ENCODE measurements at places on chromosomes 13 and 19. TPM values are rescaled to one million over a fixed set of nuclear protein-coding genes. Genes with fewer than 3 reads are reported as not detected.

FUT3 gene
- not detected for total RNA-seq

IGFL1 gene
- total RNA-seq: not detected

KCTD15 gene
- 120 TPM for total RNA-seq

ZNF606 gene
- 65.1 TPM for total RNA-seq

ERICH4 gene
- total RNA-seq: not detected

GPALPP1 gene
- 59.5 TPM for total RNA-seq

USE1 gene
- total RNA-seq: 19.4 TPM

CEACAM6 gene
- not detected for total RNA-seq

ADGRE3 gene
- total RNA-seq: not detected

ERCC2 gene
- total RNA-seq: 24.1 TPM

NDUFA11 gene
- total RNA-seq: 93.3 TPM

CGB1 gene
- not detected for total RNA-seq

ZNF208 gene
- total RNA-seq: 14.7 TPM

RASGRP4 gene
- not detected for total RNA-seq

TPTE2 gene
- not detected for total RNA-seq

ZNF135 gene
- total RNA-seq: 40.4 TPM

AMH gene
- total RNA-seq: 2.2 TPM

LDLR gene
- 37.9 TPM for total RNA-seq

ARHGEF18 gene
- 31.0 TPM for total RNA-seq

BRCA2 gene
- total RNA-seq: 4.7 TPM

RASIP1 gene
- 7.5 TPM for total RNA-seq

CGB8 gene
- total RNA-seq: not detected

ETV2 gene
- 0.94 TPM for total RNA-seq

NCR1 gene
- total RNA-seq: not detected

KCNRG gene
- total RNA-seq: 32.2 TPM

ZNF91 gene
- total RNA-seq: 732 TPM

SOHLH2 gene
- total RNA-seq: 3.4 TPM

CYP4F11 gene
- 0.63 TPM for total RNA-seq

ONECUT3 gene
- total RNA-seq: not detected

IGFL4 gene
- 4.1 TPM for total RNA-seq

MED25 gene
- total RNA-seq: 31.3 TPM

NPAS1 gene
- total RNA-seq: 10.0 TPM

FCER2 gene
- not detected for total RNA-seq

ANKRD24 gene
- total RNA-seq: 14.7 TPM

DPF1 gene
- 47.0 TPM for total RNA-seq

SMIM44 gene
- total RNA-seq: not detected

MISP3 gene
- total RNA-seq: 0.63 TPM

ZNF541 gene
- under 0.01 TPM for total RNA-seq

LENG9 gene
- 3.4 TPM for total RNA-seq

BCAM gene
- 3.4 TPM for total RNA-seq

GSX1 gene
- not detected for total RNA-seq

APLP1 gene
- total RNA-seq: 197 TPM

ZNF441 gene
- total RNA-seq: 48.8 TPM

CERS1 gene
- total RNA-seq: 25.7 TPM

ZNF470 gene
- total RNA-seq: 29.7 TPM

ZNF729 gene
- total RNA-seq: not detected

IRS2 gene
- 14.4 TPM for total RNA-seq

CEACAM19 gene
- total RNA-seq: 5.3 TPM

RASAL3 gene
- 0.31 TPM for total RNA-seq

ZNF284 gene
- total RNA-seq: 10.3 TPM

CYP4F8 gene
- total RNA-seq: not detected

OR7A5 gene
- total RNA-seq: not detected

Measured in parietal lobe (tissue), 2 donors.